Suprapubic skin (tissue), 4 donors: ENCODE measurements at places on chromosomes 5 and 9. TPM values are rescaled to one million over a fixed set of nuclear protein-coding genes. Genes with fewer than 3 reads are reported as not detected.

CD274 gene
- total RNA-seq, result 0.15 TPM

SLC12A2 gene
- 330 TPM for total RNA-seq

GRCh38 chr9:76365028-76365427 lies 29.2 kb downstream of the RFK start:
- no peak for DNase-seq
- no peak overlapping the region for H3K4me3 ChIP-seq
- no peaks in the 10 kb centered on the region for H3K4me1 ChIP-seq
- H3K36me3 ChIP-seq, result no peaks in the 10 kb centered on the region

GRCh38 chr9:85964949-85965348 lies 24.0 kb downstream of the NAA35 start:
- no peak for DNase-seq
- H3K4me3 ChIP-seq, result no peak overlapping the region
- peaks cover 40% of the 10 kb centered on the region for H3K36me3 ChIP-seq
- H3K27me3 ChIP-seq, result no peaks in the 10 kb centered on the region
- no peak overlapping the region for H3K27ac ChIP-seq

DNA sequence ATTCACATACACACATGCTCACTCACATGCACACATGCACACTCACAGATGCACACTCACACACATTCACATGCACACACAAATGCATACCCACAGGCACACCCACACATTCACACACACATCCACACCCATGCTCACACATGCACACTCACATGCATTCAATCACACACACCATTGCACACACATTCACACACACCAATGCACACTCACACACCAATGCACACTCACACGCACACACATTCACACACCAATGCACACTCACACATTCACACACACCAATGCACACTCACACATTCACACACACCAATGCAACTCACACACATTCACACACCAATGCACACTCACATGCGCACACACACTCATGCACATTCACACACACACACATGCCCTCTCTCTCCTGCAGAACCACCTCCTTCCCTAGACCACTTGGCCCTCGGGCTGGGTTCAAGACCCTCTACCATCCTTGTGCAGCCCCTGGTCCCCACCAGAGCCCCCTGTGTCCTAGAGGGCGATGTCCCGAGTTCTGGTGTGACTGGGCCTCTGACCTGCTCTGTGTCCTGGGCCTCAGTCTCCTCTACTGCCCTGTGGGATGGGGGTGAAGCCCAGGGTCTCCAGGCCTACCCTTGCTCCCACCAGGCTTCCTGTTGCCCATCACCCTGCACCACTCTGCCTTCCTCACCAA lies 139.0 kb downstream of the OLFM1 start:
- DNase-seq, result peak; percentile 22
- no peaks in the 10 kb centered on the region for H3K4me1 ChIP-seq
- H3K4me3 ChIP-seq, result no peak overlapping the region
- H3K27me3 ChIP-seq, result peaks cover 76% of the 10 kb centered on the region
- no peaks in the 10 kb centered on the region for H3K36me3 ChIP-seq
- no peak overlapping the region for H3K27ac ChIP-seq

DNA sequence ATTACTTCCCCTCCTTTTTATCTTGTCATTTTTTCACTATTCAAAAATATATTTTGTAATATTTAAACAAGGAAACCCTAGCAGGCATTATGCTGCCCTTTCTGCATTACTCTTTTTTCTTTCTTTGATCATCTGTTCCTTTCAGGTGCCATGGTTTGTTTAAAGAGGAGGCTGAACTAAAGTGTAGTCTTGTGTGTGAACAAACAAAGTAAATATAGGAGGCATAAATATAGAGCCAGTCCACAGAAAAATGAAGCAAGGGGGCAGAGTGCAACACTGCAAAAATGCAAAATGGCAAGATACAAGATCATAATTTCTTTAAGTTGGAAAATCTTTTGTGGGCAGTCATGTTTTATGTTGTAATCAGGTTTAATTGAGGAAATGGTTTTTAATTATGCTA lies 947.3 kb upstream of the COX7C start:
- H3K36me3 ChIP-seq, result no peaks in the 10 kb centered on the region
- no peak overlapping the region for H3K27ac ChIP-seq
- no peaks in the 10 kb centered on the region for H3K4me1 ChIP-seq
- H3K4me3 ChIP-seq, result no peak overlapping the region

DNA sequence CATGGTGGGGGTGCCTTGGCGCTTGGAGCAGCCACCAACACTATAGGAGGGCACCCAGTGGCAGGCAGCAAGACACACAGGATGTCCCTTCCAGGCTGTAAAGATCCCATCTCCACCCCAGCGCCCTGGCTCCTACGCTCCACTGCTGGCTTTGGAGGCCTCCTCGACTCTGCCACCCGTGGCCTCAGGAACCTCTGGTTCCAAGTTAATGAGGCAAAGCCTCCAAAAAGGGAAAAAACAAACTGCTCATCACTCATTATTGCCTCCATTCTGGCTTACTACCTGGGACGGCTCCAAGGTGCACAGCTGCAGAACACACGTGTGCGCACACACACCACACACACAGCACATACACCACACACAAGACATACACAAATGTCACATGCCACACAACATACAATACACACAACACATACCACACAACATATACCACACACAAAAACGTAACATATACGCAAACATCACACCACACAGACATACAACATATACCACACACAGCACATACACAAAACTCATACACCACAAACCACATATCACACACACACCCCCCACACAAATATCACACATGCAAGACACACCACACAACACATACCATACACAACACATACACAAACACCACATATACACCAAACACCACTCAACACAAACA lies 45.3 kb downstream of the ROR2 start:
- H3K4me3 ChIP-seq, result no peak overlapping the region
- no peaks in the 10 kb centered on the region for H3K27me3 ChIP-seq
- no peak for DNase-seq
- no peak overlapping the region for H3K27ac ChIP-seq
